ENCODE measurements at places on chromosomes 6 and 20.
A peak's percentile ranks its signal among the peaks of the same experiment; 100 is the strongest.

DNA sequence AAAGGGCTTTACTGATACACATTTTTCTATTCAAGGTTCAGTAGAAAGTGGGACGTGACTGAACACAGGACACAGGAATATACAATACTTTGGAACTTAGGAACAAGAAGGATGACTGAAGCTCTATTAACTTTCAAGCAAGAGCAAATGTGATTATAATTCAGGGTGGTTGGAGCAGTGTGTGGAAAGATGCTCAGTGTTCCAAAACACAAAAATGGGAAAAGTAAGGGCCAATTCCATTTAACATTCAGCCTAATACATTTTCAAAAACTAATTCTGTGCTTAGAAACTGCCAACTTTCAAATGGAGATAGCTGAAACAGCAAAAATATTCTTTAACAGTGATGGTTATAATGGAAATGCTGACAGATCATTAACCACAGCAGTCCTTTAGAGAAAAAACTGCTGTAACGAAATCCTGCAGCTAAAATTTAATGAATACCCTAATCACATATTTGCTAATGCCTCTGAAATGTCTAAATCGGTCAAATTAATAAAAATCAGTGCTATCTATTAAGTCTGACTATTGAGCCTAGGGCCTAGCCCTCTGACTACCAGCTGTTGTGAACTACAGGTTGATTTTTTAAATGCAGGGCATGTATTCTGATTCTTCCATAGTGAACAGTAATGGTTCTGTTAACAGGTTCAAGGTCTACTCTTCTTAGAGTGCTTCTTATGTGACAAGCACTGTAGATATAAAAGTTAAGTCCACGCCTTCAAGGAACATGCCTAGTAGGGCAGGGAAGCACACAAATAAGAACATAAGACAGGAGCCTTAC, 45.9 kb downstream of the RARS2 start:
- no peak for DNase-seq

GRCh38 chr6:134921276-134921675, 28.6 kb downstream of the ALDH8A1 start:
- DNase-seq: no peak

DNA sequence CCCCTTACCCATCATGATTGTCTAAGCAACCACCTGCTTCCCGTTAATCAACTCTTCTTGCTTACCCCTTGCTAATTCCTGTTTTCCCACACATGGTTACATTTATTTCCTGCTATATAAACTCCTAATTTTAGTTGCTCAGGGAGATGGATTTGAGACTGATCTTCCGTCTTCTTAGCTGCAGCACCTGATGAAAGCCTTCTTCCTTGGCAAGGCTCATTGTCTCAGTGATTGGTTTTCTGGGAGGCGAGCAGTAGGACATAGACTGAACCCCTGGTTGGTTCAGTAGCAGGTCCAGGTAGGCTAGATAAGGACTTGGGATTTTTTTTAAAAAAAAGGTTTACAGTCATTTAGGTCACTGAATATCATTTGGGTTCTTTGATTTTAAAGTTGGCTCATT, 50.4 kb downstream of the PRND start:
- no peak for DNase-seq

- no peak for DNase-seq
Measured at GRCh38 chr6:151665329-151665728, 142.2 kb upstream of the ESR1 start.

GRCh38 chr20:2763186-2763585, 37.2 kb downstream of the CPXM1 start:
- DNase-seq: no peak

- no peak for DNase-seq
Measured at GRCh38 chr6:15096894-15097837, 148.7 kb upstream of the JARID2 start.

- no peak for DNase-seq
Measured at GRCh38 chr20:2150660-2151059, 49.0 kb downstream of the STK35 start.

GRCh38 chr6:132060591-132060990, 109.4 kb upstream of the CCN2 start:
- peak; percentile 89 for DNase-seq

DNA sequence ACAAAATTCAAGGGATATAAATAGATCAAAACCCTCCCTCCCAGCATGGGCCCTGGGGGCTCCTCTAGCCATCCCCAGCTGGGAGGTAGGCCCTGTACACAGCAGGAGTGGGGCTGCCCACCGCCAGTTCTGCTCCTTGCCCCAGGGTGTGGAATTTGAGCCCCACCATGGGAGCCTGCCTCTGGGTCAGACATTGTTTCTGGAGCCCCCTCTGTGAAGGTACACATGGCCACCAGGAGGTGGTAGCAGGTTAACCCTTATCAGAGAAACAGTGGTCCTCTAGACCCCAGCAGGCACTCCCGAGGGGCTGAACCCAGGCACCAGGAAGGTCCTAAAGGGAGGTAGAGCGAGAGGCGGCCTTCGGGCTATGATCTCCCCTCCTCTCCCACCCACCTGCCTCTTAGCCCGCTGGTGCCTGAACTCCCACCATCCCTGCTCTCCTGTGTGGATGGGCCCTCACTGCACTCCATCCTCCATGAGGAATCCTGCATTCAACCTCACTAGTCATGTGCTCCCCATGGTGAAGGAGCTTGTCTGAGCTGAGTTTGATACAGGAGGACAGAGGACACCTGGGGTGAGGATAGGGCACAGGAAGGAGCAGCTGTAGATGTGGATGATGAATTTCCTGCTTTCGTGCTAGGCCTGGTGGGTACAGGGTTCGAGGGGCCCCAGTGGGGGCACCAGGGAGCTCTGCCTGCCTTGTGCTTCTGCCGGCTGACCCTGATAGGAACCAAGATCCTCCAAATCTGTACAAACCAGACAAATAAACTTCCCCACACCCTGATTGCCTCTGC, 114.9 kb downstream of the GRM4 start:
- no peak for DNase-seq

- DNase-seq: no peak
Measured at GRCh38 chr6:89487864-89488263, 54.9 kb downstream of the ANKRD6 start.
